Astrocyte (in vitro differentiated cells and primary cell): ENCODE measurements at places on chromosomes 13 and 19. TPM values are rescaled to one million over a fixed set of nuclear protein-coding genes. Genes with fewer than 3 reads are reported as not detected.

GRCh38 chr13:94673851-94674250 is 38.5 kb downstream of the SOX21 start:
- peaks cover 5% of the 10 kb centered on the region for H3K27me3 ChIP-seq
- H3K36me3 ChIP-seq, result no peaks in the 10 kb centered on the region
- DNase-seq, result no peak
- H3K27ac ChIP-seq, result no peak overlapping the region
- H3K4me3 ChIP-seq, result no peak overlapping the region

Gene NAPSA
- total RNA-seq, result not detected in 2 replicates

- no peaks in the 10 kb centered on the region for H3K4me1 ChIP-seq
- H3K36me3 ChIP-seq, result no peaks in the 10 kb centered on the region
- no peak overlapping the region for H3K27ac ChIP-seq
- H3K27me3 ChIP-seq, result no peaks in the 10 kb centered on the region
- H3K4me3 ChIP-seq, result no peak overlapping the region
These were observed 46.8 kb upstream of the URAD start for GRCh38 chr13:28035146-28035782.

DNA sequence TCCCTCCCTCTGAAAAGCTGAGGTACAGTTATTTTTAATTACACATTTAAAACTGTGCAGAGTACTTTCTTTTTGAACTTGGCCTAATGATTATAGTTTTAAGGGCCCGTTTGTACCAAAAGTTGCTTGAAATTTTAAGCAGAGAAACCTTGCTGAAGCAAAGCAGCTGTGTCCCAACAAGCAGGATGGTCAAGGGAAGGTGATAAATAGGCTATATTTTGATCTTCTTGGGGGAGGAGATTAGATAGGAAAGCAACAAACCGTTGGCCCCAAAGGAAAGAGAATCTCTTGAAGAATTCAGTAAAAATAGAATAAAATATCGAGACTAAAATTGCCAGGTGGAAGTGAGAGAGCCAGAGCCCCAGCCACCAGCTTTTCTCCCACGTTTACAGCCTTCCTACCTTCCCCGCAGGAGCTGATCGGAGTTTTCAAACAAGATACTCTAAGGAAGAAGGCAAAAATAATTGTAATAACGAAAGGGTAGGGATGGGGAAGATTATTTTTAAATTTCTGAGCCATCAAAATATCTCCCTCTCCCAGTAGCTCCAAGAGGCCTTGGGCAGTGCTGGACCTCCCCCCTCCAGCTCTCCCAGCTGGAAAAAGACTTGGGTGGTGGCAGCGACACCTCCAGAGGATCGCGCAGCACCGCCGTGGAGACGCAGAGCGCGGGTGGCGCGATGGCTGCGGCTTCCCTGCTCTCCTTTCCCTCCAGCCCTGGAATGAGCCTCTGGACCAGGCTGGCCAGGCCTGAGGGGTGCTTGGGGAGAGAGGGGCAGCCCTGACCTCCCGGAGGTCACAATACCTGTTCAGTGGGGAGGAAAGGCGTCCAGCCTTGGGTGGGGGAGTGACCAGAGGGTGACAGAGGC is 5.8 kb downstream of the ZIC2 start:
- H3K27ac ChIP-seq, result peak overlapping the region; percentile 63
- H3K27me3 ChIP-seq, result peaks cover 50% of the 10 kb centered on the region
- no peaks in the 10 kb centered on the region for H3K36me3 ChIP-seq
- peaks cover 9% of the 10 kb centered on the region for H3K4me1 ChIP-seq

- no peak overlapping the region for H3K27ac ChIP-seq
- no peak overlapping the region for H3K4me3 ChIP-seq
- H3K27me3 ChIP-seq, result no peaks in the 10 kb centered on the region
- no peak for DNase-seq
- no peaks in the 10 kb centered on the region for H3K4me1 ChIP-seq
- H3K36me3 ChIP-seq, result peaks cover 37% of the 10 kb centered on the region
These were observed 22.9 kb upstream of the GPI start for GRCh38 chr19:34341935-34342680.

DNA sequence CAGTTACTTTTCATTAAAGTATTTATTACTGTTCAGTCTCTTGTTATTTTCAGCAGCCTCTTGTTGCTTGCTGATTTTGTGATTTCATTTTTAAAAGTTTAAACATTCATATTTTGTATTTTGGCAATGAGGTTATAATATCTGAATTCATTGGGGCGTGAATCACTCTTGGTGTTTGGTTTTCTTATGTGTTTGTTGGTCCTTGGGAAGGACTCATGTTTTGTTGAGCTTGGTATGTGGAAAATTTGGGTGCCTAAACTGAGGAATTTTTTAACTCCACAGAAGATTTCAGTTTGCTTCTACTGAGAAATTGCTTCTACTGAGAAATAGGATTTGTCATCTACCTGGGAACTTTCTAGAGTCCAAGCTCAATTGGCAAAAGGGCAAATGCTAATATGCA is 38.2 kb downstream of the PDS5B start:
- H3K27ac ChIP-seq, result no peak overlapping the region
- DNase-seq, result peak; percentile 36
- H3K4me1 ChIP-seq, result no peaks in the 10 kb centered on the region
- H3K4me3 ChIP-seq, result no peak overlapping the region

Gene MED29
- total RNA-seq, result 27.0 and 29.9 TPM in 2 replicates

DNA sequence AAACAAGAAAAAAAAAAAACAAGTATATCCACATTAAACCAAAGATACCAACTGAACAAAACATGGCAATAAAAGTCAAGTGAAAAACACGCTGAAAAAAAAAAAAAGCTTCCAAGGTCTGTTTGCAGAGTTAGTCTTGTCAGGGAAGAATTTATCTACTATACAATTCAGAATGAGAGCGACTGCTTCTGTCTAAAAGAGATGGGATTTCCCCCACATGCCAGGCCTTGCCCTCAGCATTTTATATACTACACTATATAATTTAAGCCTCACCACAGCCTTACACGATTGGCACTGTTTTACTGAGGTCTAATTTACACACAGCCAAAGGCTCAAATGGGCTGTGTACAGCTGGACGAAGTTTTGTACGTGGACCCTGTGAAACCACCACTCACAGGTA is 67.3 kb downstream of the FOXO1 start:
- no peaks in the 10 kb centered on the region for H3K4me1 ChIP-seq
- H3K36me3 ChIP-seq, result no peaks in the 10 kb centered on the region
- no peak overlapping the region for H3K4me3 ChIP-seq
- no peaks in the 10 kb centered on the region for H3K27me3 ChIP-seq
- H3K27ac ChIP-seq, result no peak overlapping the region

- DNase-seq, result no peak
- H3K4me1 ChIP-seq, result peaks cover 7% of the 10 kb centered on the region
These were observed 24.8 kb upstream of the SLC1A5 start for GRCh38 chr19:46812977-46813838.

Gene SOX1
- total RNA-seq, result not detected in 2 replicates
